RKO (cell line): ENCODE measurements at places on chromosomes 4 and X.

DNA sequence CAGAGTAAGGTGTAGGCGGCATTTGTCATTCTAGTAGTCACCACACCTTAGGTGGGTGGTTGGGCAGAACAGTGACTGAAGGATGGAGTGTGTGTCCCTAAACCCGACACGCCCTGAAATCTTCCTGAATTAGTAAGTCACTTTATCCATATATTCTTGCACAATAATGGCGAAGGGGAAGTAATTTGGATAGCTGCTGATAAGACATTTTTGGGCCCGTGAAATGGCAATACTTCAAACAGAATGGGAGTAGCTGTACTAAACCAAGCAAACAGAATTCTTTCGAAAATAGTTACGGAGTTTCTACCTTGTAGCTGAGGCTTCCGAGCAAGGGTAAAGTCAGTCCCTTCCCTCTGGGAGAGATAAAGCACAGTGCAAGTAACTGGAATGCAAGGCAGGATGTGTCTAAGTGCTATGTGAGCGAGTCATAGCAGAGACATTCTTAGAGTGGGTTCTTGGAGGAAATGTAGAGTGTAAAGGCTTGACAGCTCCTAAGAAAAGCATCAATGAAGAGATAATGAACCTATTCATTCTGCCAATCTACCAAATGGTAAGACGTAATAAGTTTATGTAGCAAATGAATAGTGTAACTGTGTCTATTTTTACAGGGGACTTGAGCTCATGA is 72.8 kb downstream of the CLCN5 start:
- peak; percentile 30 for DNase-seq

- DNase-seq: no peak
Measured at GRCh38 chr4:13866881-13867280, 239.4 kb upstream of the BOD1L1 start.

DNA sequence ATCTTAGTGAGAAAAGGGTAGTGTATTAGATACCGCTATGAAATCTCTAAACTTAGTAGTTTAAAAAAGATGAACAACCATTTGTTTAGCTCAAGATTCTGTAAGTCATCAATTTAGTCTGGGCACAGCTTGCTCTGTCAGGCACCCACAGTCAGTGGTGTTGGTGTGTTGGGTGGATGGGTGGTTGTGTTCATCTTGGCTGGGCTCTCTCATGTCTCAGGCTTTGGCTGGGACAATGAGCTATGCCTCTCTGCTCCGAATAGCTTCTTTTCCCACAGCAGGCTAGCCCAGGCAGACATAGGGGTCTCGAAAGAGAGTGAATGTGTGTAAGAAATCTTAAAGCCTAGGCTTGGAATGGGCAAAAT is 127.0 kb upstream of the GATB start:
- no peak for DNase-seq

- DNase-seq: no peak
Measured at GRCh38 chrX:136656361-136656964, 8.5 kb downstream of the CD40LG start.

DNA sequence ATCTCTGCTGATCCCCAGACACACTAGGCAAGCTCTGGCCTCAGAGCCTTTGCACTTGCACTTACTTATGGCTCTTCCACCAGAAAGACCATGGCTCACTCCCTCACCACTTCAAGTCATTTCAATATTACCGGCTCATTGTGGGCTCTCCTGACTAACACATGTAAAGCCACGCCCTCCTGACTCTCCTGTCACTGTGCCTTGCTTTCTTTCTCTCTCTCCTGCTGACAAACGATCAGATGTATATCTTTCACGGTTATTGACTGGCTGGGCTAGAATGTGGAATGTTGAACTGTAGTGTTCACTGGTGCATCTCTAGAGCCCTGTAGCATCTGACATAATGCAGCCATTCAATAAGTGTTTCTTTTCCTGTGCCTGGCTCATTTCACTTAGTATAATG is 425.1 kb downstream of the RAB28 start:
- no peak for DNase-seq

DNA sequence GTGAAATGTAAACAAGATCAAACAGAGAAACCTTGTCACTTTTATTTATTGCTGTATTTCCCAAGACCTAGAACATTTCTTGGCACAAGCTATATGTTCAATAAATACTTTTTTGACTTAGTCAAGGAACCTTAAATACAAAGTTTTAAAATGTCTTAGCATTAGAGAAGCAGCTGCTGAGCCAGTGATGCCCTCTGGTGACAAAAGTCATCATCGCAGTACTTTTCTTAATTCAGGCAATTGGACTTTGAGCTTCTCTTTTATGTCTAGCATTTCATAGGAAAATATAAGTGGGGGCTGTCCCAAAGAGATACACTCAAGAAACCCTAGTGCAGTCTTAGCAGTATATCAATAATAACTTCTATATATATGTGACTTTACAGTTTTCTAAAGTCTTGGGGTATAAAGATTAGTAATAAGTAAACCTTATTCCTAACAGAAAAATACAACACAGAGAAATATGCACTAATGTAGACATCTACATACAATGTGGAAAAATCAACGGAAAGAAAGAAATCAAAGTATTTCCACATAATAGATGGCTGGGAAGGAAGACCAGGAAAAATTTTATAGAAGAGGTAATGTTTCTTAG is 118.4 kb downstream of the DTHD1 start:
- peak; percentile 46 for DNase-seq
